ENCODE measurements at places on chromosomes 5 and 9.
A peak's percentile ranks its signal among the peaks of the same experiment; 100 is the strongest.

GRCh38 chr9:86263876-86264275, 4.4 kb upstream of the C9orf153 start:
- DNase-seq: no peak

GRCh38 chr5:113612060-113612496, 98.6 kb downstream of the YTHDC2 start:
- DNase-seq: no peak

GRCh38 chr5:6487081-6487480, 38.4 kb downstream of the UBE2QL1 start:
- DNase-seq: no peak

DNA sequence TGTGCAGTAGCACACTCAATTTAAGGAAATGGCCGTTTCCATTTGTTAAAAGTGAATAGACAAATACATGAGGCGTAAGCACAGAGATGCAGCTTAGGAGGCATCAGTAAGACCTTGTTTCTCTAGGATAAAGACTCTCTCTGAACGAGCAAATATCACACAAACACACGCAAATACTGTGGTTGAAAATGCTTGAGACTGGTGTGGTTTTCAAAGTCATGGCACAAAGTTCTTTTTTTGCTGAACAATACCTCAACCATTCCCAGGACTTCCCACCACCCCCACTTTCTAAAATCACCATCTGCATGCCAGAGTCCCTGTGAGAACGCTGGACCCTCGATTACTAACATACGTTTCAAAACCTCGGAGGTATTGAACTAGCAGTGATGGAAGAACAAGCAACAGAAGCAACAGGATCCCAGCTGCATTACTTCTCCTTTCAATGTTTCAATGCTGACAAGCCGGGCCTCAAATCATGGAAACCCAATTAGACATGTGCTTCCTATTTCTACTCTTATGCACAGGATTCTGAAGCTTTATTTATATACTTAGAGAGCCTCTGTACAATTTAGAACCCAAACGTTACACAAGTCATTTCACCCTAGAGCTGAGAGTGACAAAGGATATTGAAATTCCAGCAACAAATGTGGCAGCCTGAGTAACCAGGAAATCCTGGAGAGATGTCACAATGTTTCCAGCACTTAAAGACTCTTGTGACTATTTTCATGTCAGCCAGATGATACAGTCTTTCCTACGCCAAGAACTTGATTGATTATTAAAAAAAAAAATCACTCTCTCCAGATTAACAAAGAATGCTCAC, 63.9 kb downstream of the CDC14B start:
- DNase-seq: no peak

- no peak for DNase-seq
Observed at GRCh38 chr5:32707418-32707997, 3.6 kb upstream of the NPR3 start.

GRCh38 chr5:171762903-171763302, 22.7 kb upstream of the SMIM23 start:
- DNase-seq: no peak

DNA sequence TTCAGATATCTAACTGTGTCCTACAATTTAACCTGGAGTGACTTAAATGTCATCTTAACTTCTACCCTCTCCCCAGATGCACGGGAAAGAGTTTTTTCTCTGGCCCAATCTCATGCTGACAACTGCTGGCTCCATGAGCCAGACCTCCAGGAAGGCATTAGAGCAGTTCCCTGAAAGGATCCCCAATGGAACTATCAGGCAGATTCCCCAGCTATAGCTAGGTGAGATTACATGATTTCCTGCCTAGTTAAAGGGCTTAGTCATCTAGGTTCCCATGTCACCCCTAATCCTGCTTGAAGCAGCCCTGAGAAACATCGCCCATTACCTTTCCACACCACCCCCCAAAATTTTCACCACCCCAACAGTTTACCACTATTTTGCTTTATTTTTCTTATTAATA, 373.5 kb upstream of the TRPC7 start:
- DNase-seq: no peak

- no peak for DNase-seq
Observed at GRCh38 chr5:93188876-93189485, 392.0 kb downstream of the NR2F1-AS1 start.

GRCh38 chr9:87671925-87672324, 54.0 kb upstream of the CTSL start:
- DNase-seq: no peak

DNA sequence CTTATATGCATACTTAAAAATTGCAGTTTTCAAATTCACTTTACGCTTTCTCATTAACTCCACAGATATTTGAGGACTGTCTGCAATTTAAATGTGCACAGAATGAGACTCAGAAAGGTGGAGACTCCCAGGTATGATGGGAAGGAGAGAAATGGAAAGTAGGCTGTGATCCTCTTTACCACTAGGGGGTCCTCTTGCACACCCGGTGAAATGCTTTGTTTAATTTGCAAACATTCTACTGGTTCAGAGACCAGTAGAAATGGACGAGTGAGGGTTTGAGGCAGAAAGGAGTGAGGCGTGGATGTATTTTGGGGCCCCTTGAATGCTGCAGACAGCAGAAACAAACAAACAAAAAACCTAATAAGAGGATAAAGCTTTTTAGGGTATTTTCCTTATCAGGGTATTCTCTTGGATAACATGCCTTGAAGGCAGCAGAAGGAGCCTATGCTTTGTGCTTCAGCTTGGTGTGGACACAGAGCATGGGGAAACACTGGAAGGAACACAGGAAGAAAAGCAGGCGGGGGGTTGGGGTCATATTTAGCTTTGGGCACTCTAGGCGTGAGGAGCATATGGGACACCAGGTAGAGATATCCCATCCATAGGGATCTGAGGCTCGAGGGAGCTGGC, 410.1 kb downstream of the DMRT2 start:
- DNase-seq: no peak

GRCh38 chr9:7147121-7148090, 389.6 kb downstream of the KDM4C start:
- DNase-seq: no peak

DNA sequence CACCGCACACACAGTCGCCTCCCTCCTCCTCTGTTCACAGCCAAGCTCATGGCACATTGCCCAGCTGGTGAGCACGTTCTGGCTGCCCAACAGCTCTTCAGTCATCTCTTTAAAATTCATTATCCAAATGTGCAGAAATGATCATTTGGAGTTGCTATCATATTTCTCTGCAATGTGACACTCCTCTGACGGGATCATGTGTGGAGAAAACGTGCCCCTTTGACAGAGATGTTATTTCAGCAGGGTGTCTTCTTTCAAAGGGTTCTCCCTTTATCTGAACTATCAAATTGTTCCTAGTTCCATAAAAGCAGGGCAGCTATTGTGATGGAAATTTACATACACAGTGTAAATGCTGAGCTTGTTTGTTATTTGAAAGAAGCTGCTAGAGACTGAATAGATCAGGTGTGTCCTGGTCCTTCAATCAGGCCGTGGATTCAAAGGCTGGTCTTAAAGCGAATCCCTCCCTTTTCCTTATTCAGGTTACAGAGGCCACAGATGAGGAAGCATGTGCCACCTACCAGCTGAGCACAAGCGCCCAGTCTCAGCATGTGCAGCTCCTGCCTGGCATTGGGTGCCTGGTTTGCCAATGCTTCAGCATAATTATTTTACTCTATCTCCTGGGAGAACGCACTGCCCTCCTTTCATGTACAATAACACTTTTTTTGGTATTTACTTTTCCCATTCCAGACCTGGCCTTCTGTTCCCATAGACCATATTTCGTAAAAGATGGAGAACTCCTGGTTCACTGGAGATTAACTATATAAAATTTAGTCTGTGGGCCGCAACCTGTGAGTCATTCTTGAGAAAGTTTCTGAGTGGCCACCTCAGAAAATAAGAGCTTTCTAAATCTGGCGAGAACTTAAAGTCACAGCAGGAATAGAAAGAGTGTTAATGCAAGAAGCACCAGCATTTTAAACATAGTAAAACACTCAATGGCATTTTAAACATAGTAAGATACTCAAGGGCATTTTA, 433.7 kb downstream of the ENC1 start:
- no peak for DNase-seq

GRCh38 chr9:132160802-132161742, 786 bp upstream of the NTNG2 start:
- DNase-seq: no peak

DNA sequence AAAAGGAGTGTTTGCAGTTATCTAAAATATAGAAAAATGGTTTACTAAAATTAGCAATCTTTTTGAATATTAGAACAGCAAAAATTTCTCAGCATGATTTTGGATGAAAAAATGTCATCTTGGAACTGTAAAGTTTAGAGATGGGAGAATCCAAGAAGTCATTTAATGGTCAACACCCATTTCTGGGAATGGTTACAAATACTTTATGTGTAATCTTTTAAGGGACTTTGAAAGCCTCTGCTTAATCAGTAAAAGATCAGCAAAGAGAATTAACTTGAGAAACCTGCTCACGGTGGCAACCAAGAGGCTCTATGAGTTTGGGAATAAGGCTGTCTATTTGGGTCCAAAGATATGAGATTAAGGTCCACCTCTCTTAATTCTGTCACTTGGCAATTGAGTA, 13.0 kb downstream of the C1QTNF3 start:
- DNase-seq: no peak

DNA sequence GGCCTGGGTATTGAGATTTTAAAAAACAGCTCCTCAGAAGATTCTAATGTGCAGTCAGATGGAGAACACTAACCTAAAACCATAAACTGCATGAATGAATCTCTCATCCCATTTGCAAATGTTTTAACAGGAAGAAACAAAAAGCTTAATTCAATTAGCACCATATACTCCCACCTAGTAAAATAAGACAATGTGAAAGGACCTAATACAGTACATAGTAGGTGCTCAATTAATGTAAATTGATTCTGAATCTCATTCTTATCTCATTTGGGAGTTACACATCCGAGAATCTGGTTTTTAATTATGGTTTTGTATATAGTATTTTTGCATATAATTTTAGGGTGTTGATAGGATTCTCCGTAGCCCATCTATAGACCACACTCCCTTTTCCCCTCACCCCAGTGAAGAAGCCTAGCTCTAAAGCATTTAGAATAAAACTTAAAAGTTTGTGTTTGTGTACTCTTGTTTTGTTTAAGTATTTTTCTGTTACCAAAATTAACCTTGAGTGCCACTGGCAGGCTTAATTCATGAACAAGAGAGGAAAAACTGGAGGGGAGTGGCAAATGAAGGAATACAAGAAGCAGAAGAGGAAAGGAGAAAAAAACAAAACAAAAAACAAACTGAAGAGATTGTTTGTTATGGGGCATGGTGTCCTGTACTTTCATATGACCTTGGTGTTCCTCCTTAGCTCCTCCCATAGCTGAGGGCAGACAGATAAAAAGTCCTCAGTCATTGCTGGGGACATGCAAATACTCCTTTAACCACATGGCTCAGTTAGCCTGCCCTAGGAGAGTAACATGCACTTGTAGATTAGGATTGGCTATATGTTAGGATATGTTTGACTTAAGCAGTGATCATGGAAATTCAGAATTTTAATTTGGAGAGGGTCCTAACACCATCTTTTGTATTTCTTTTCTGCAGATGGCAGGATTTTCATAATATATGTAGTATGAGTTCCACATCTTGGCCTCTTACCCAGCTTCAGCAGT, 1.2 kb downstream of the RNF14 start:
- DNase-seq: no peak

DNA sequence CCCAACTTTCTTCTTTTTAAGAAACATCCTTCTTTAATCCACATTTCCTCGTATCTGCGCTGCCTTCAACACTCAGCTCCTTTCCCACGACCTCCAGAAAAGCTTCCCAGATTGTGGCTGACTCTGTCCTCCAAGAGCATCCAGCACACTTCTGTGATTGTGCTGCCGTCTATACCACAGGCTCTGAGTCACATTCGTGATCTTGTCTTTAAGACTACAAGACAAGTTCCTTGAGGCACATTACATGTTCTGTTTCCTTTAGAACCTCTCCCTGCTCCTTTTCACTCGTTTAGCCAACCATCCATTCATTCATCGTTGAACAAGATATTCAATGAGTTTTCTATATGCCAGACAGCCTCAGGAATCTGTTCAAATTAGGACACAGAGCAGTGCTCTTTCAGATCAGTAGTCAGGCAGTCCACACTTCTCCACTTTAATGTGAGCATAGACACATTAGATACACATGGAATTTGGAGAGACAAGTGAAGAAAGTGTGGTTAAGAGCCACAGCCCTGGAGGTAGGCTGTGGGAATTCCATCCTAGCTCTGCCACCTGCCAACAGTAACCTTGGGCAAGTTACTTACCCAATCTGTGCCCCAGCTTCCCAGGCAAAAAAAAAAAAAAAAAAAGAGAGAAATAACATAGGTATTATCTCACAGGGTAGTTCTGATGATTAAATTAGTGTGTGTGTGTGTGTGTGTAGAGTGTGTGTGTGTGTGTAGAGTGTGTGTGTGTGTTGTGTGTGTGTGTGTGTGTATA, 18.9 kb downstream of the WHRN start:
- no peak for DNase-seq

DNA sequence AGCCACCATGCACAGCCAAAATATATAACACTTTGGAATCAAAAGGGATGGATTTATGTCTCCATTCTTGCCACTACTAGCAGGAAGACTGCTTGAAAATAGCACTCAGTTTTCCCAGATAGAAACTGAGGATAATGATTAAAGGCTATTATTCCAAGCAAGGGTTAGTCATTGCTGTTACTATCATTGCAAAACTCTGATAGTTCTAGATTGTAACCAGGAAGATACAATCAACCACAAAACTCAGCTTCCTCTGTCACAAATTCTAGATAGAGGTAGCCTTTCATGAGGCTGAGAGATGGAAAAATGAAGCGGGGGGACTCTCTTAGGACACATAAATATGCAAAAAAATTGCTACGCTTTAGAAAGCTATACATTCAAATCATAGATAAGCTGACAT, 3.1 kb downstream of the ANXA1 start:
- DNase-seq: no peak

DNA sequence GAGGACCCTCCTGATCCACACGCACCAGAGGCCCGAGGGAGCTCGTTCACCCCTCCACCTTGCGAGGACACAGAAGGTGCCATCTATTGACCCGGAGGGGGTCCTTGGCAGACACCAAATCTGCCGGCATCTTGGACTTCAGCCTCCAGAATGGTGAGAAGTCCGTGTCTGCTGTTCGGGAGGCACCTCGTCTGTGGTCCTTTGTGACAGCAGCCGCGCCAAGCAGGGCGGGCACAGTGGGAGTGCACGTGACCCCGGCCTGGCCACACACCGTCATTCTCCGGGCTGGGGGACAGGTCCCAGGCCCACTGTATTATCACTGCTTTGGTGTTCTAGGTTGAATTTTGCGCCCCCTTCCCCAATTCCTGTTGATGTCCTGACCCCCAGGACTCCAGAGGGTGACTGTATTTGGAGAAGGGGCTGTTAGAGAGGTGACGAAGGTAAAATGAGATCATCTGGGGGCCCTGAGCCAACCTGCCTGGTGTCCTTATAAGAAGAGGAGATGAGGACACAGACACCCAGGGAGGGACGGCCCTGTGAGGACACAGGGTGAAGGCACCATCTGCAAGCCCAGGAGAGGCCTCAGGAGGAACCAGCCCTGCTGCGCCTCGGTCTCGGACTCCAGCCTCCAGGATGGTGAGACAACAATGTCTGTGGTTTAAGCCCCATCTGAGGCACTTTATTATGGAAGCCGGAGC, 15.7 kb downstream of the LPCAT1 start:
- DNase-seq: no peak

GRCh38 chr9:95726756-95727155, 148.7 kb upstream of the ERCC6L2 start:
- peak; percentile 8 for DNase-seq

GRCh38 chr5:62722360-62722759, 143.7 kb downstream of the LRRC70 start:
- DNase-seq: no peak
